ENCODE measurements at places on chromosomes 2 and 18. TPM values are rescaled to one million over a fixed set of nuclear protein-coding genes. Genes with fewer than 3 reads are reported as not detected.

ZNF638 gene
- 64.2 TPM for total RNA-seq

CFLAR gene
- 75.1 TPM for total RNA-seq

CSRNP3 gene
- total RNA-seq: not detected

ARHGAP25 gene
- total RNA-seq: 0.19 TPM

RDH14 gene
- 36.9 TPM for total RNA-seq

ALK gene
- total RNA-seq: not detected

ALPI gene
- total RNA-seq: not detected

RFTN2 gene
- total RNA-seq: 0.01 TPM

UGT1A5 gene
- total RNA-seq: not detected

SIX2 gene
- total RNA-seq: 0.10 TPM

CYRIA gene
- total RNA-seq: 0.14 TPM

POTEE gene
- 0.03 TPM for total RNA-seq

COBLL1 gene
- 3.9 TPM for total RNA-seq

USP34 gene
- total RNA-seq: 45.6 TPM

SPATA3 gene
- total RNA-seq: not detected

CD28 gene
- not detected for total RNA-seq

C2orf66 gene
- total RNA-seq: 0.06 TPM

BMPR2 gene
- 13.7 TPM for total RNA-seq

MRO gene
- total RNA-seq: 0.05 TPM

GBX2 gene
- total RNA-seq: 3.1 TPM

SERPINB12 gene
- not detected for total RNA-seq

Data from A549 treated with CORT108297 at 1 μM for 4 hours (cell line).